ENCODE measurements at places on chromosomes 1 and 21. TPM values are rescaled to one million over a fixed set of nuclear protein-coding genes. Genes with fewer than 3 reads are reported as not detected.

The ALX3 gene
- not detected for total RNA-seq

The SPRR2A gene
- total RNA-seq, result 1.0 TPM

The S100A14 gene
- total RNA-seq, result 4.2 TPM

The GAS5 gene
- total RNA-seq, result 2,308 TPM

The FAM151A gene
- not detected for total RNA-seq

The GLIS1 gene
- total RNA-seq, result 0.63 TPM

The LCE2C gene
- not detected for total RNA-seq

The CYP4A22 gene
- not detected for total RNA-seq

The SLC25A34 gene
- total RNA-seq, result 0.34 TPM

The CRABP2 gene
- 24.5 TPM for total RNA-seq

The SLC19A2 gene
- total RNA-seq, result 26.8 TPM

The CFAP126 gene
- not detected for total RNA-seq

The MFN2 gene
- total RNA-seq, result 73.5 TPM

The OR2T35 gene
- not detected for total RNA-seq

The CHRM3 gene
- total RNA-seq, result 0.21 TPM

The ATP1A4 gene
- total RNA-seq, result not detected

The PLA2G2F gene
- total RNA-seq, result 9.2 TPM

Data from kidney epithelial cell (primary cell).